ENCODE measurements at places on chromosomes 4 and X.

DNA sequence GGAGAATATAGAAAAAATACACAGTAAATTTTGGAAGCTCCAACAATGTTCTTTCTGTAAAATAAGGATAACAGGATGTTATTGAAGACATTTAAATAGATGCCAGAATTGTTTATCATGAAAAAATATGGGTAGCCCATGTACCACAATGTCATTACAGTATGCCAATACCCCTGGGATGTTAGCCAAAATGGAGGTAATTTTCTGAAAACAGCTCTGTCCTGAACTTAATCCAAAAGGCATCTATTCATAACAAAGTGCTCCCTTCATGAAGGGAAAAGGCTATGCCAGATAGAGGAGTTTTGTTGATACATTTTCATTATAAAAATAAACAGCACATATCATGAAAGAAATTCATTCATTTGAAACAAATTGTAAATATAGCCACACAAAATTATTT is 1902.6 kb upstream of the AGA start:
- DNase-seq: no peak

- no peak for DNase-seq
These were observed 23.7 kb downstream of the RTL5 start for GRCh38 chrX:72107841-72108595.

DNA sequence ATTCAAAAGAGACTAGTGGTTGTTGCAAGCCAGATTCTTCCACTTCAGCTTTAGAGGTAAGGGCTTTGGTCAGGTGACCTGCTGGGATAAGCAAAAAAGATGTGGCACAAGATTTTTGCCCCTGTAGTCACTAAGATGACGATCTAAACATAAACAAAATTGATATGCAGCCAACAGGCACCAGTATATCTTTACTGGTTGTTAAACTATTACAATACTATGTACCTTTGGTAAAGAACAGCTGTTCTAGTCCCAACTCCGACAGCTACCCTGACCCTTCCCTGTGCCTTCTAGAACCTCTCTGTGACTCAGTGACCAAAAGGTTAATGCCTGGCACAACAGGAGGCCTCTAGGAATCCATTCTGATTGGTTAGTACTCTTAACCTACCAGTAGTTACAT is 59.6 kb downstream of the MGST2 start:
- no peak for DNase-seq

DNA sequence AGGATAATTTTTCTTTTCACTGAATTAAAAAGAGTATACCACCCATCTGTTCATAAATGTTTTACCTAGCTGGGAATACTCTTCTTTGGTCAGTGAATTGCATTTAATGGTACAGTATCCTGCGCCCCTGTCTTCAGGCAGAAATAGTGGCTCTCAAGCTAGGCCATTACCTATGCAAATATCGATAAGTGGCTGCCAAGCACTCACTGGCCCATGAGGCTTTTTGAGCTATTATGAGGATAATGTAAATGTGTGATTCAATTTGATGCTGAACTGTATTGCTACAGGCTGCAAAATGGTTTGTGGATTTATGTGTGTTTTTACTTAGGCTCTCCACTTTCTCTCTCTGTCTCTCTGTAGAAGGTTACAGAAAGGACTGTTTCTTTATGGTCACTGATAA is 30.1 kb upstream of the MTMR1 start:
- no peak for DNase-seq
